ENCODE measurements at places on chromosomes 7 and 10. TPM values are rescaled to one million over a fixed set of nuclear protein-coding genes. Genes with fewer than 3 reads are reported as not detected.

DNA sequence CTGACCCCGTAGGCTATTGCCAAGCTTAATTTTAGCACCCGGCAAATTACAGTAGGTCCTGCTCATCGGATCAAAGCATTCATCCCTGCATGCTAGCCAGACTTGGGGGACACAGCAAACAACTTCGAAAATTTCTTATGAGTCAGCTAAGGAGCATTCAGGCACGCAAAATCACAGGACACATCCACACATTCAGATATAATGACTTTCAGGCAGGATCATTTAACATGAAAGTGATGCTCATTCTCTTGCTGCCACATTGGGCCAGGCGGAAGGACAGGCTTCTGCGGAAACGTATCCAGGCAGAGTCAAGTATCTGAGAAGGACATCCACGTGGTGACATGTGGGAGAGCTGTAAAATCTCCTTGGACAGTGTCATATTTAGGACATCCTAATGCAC, 474.0 kb upstream of the NRP1 start:
- H3K27me3 ChIP-seq: no peaks in the 10 kb centered on the region
- H3K36me3 ChIP-seq: no peaks in the 10 kb centered on the region
- no peak overlapping the region for H3K27ac ChIP-seq
- H3K4me1 ChIP-seq: no peaks in the 10 kb centered on the region

Gene LOXL4
- total RNA-seq: 8.1 TPM

GRCh38 chr7:105027176-105027853, 13.3 kb downstream of the KMT2E start:
- no peak overlapping the region for H3K27ac ChIP-seq
- peaks cover 4% of the 10 kb centered on the region for H3K4me1 ChIP-seq
- H3K36me3 ChIP-seq: no peaks in the 10 kb centered on the region
- DNase-seq: no peak
- no peak overlapping the region for H3K4me3 ChIP-seq
- H3K27me3 ChIP-seq: no peaks in the 10 kb centered on the region

- no peaks in the 10 kb centered on the region for H3K27me3 ChIP-seq
- DNase-seq: no peak
- H3K27ac ChIP-seq: no peak overlapping the region
These were observed 223.7 kb downstream of the MAD1L1 start for GRCh38 chr7:2008936-2009540.

Measured in uterus (tissue), 4 donors.